Activated CD4-positive, alpha-beta T cell treated with anti-CD3 and anti-CD28 coated beads for 4 hours (primary cell): ENCODE measurements at places on chromosomes 12 and 14.

DNA sequence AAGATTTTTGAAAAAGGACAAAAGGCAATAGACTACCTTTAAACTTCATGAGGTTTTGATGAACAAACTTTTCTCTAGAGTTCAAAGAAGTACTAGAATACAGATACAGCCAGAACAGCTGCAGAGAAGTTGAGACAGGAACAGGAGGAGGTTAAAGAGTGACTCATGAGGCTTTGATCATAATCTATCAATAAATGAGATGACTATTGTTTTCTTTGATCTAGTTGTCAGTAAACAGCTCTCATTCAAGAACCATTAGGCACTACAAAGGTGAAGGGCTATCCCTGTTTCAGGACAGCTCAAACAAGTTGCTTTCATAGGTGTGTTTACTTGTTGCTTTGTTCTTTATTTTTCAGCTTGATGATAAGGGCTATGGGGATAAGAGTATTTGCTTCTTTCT, 2.4 kb downstream of the WASHC3 start:
- no peak for DNase-seq

DNA sequence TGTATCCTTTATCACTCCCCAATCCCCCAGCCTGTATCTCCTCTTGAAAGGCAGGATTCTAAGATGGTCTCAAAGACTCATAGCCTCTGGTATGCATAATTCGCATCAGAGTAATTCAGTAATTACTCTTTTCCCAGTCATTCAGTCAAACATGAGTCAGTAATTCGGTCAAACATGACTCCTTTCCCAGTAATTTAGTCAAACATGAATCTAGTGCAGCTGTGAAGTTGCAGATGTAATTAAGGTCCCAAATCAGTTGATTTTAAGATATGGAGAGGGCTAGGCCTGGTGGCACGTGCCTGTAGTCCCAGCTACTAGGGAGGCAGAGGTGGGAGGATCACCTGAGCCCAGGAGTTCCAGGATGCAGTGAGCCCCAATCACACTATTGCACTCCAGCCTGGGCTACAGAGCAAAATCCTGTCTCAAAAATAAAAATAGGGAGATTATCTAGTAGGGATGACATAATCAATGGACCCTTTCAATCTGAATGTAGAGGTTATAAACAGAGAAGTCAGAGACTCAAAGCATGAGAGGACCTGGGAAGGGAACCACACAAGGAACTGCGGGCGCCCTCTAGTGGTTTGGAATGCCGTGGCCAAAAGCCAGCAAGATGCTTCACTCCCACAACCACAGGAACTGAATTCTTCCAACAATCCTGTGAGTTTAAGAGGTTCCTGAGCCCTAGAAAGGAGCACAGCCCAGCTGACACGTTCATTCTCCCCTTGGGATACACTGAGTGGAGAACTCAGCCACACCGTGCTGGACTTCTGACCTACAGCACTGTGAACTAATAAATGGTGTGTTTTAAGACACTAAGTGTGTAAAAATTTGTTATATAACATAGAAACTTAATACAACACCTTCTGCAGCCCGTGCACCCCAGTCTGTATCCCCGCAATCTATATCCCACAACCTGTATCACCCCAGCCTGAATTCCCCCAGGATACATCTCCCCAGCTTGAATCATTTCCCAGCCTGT, 14.3 kb upstream of the ARMH4 start:
- peak; percentile 76 for DNase-seq

GRCh38 chr12:1920436-1920835, 2.0 kb upstream of the CACNA2D4 start:
- DNase-seq: no peak

DNA sequence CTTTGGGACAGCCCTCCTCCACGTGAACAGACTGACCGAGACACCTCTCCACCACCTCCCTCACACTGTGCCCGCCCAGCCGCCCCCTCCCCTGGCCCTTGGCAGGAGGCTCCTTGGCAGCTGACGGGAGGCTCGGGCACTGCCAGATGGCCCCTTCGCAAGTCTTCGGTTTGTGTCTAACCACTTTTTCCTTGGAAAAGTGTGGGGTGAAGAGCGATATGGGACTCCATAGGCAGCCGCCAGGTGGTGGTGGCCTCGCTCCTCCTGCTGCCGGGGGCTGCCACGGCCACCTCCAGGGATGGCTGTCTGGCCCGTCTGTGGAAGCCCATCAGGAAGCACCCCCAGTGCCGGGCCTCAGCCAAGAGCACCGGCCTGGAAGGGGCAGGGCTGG, 58.7 kb downstream of the LRCOL1 start:
- DNase-seq: no peak

- DNase-seq: no peak
These were observed 147.1 kb downstream of the KIF26A start for GRCh38 chr14:104285508-104285840.

- DNase-seq: no peak
These were observed 107.8 kb downstream of the DUSP6 start for GRCh38 chr12:89244536-89244935.
